ENCODE measurements at places on chromosomes 3 and 15.

DNA sequence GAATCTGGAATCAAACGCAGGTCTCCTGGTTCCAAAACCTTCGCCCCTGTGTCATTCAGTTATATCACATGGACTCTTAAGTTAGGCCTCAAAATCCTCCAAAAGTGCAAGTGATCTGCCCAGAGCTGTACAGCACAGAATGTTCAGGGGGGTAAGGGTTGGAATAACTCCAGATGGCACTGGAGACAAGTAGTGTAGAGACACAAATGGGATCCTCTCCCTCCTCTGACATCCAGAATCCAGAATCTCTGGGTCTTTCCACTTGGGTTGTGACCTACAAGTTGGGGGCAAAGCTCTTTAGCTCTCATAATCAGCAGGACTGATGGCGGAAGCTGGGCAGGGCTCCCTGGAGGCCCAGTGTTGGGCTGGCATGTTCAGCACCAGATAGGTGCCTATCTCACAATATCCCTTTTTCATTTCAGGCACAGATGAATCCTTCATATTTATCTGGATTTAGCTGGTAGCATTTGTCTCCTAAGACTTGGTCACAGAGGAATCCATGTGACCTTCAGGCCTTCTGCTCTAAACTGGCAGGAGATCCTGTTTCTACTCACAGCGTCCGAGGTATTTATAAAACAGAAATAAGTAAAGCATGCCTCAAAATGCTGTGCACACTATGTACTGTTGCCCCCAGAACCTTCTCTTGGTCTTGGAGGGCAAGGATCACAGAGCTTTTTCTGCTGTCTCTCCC is 15.4 kb downstream of the ABHD2 start:
- DNase-seq = no peak

GRCh38 chr15:101232677-101233076 is 19.2 kb downstream of the CHSY1 start:
- DNase-seq = no peak

GRCh38 chr3:97991293-97991682 is 19.1 kb upstream of the RIOX2 start:
- DNase-seq = no peak

GRCh38 chr3:48991851-48992545 is 2.0 kb downstream of the P4HTM start:
- DNase-seq = peak; percentile 29

- DNase-seq = no peak
Measured at GRCh38 chr3:66348704-66349103, 127.9 kb downstream of the SLC25A26 start.

GRCh38 chr15:99954361-99955180 is 221.3 kb upstream of the LYSMD4 start:
- DNase-seq = no peak

GRCh38 chr3:49170744-49171118 is 667 bp upstream of the KLHDC8B start:
- DNase-seq = no peak

GRCh38 chr15:54707805-54708752 is 488.7 kb downstream of the RSL24D1 start:
- DNase-seq = no peak

GRCh38 chr3:71973274-71974030 is 188.5 kb upstream of the PROK2 start:
- DNase-seq = no peak

- peak; percentile 42 for DNase-seq
Measured at GRCh38 chr15:63165166-63165859, 8.0 kb upstream of the RPS27L start.

- DNase-seq = no peak
Measured at GRCh38 chr3:122013448-122013925, 8.6 kb downstream of the ILDR1 start.

DNA sequence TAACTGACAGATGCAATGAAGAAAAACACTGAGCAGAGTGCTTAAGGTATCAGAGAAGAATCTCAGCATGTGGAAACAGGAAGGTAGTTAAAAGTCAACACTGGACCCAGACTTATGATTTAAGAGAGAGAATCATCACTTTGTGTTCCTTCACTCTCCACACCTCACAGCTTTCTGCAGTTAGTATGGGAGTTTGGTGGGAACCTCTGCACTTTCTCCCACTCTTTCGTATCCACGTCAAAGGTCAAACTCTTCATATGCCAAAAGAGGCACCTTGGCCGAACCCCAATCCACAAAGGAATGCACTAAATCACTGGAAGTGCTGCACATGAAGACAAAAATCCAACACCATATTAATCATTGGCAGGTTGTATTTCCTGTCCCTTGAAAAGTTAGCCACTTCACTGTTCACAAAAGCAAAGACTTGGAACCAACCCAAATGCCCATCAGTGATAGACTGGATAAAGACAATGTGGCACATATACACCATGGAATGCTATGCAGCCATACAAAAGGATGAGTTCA is 361.2 kb downstream of the MAGI1 start:
- DNase-seq = no peak

- DNase-seq = no peak
Measured at GRCh38 chr3:58622892-58623291, 43.7 kb downstream of the FAM3D start.

GRCh38 chr3:159200176-159200575 is 398.3 kb downstream of the MFSD1 start:
- peak; percentile 96 for DNase-seq

- DNase-seq = no peak
Measured at GRCh38 chr3:37223141-37223558, 48.8 kb upstream of the LRRFIP2 start.

DNA sequence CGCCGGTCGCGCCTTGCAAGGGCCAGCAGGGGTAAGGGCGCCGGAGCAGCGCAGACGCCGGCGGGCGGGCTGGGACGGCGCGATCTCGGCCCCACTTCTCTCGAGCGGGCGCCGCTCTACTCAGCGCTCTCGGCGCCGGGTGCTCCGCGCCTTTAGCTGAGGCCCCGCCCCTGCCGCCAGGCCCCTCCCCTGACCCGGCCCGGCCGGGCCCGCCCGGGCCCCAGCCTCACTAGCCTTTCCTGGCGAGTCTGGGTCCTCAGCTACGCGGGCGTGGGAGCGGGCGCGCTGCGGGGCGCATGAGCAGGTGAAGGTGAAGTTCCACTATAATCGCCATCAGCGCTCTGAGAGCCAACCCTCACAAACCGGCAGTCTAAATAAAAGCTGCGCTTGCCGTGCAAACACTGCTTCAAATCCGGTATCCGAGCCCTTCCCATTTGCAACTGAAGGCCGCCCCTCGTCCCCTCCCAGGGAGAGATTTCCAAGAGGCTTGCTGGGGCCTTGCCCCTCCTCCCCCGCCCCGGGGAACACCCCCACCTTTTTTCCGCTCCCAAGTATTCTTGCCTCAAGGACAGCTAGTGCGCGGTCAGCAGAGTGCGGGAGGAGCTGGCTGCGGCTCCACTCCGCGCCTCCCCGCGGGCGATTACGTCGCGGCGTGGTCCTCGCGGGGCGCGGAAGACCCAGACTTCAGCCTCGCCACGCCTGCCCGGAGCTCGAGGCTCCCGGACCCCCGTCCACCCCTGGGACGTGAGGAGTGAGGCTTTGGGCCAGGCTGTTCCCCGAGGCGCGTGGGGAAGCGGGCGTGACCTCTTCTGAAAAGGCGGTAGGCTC is at the start of gene RPP25:
TSS of gene RPP25 (minus strand) at position 125 of the 828 bp plus-strand sequence. CDS start 189 bp downstream, outside the sequence.
- peak; percentile 80 for DNase-seq

DNA sequence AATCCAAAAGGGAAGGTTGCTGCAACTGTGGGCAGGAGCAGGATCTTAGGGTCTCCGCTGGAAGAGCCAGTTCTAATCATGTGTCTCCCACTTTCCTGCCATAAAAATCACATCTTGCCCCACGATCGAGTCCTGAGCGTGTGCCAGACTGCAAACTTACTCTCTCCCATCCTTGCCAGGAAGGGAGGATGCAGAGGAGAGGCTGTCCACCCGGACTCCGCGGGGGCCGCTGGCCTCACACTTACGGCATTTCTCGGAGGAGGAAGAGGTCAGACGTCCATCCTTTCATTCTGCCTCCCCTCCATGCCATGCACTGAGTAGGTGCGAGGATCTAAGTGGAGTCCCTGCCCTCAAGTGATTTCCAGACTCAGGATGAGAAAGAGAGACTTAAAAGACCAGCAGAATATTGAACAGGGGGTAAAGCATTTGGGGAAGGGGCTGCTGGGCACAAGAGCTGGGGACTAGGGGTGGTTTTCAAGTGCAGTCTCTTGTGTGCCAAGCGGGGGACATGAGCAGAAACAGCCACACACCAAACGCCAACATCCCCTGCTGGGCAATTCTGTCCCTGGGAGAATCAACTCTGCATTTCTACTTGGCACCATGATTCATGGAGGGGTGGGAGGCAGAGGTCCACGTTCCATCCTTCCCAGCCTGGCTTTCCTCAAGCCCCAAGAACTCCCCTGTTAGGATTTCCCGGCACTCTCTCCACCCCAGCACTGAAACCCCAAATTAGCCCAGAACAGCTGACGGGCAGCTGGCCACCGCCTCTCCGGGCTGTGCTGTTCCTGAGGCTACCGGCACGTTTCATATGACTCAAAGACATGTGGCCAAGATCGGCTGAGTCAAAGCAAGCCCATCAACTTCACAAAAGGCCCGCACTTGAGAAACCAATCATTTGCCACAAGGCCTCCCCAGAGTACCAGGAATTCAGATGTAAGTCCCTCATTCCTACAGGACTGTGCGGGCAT is 11.6 kb downstream of the OXTR start:
- peak; percentile 9 for DNase-seq

GRCh38 chr3:149280671-149281349 is 52.6 kb downstream of the TM4SF18 start:
- no peak for DNase-seq

GRCh38 chr3:129701161-129701560 is 94.7 kb upstream of the PLXND1 start:
- no peak for DNase-seq

GRCh38 chr3:117903226-117903625 is 1131.4 kb downstream of the IGSF11 start:
- peak; percentile 2 for DNase-seq

GRCh38 chr3:159191447-159191846 is 389.6 kb downstream of the MFSD1 start:
- peak; percentile 98 for DNase-seq

DNA sequence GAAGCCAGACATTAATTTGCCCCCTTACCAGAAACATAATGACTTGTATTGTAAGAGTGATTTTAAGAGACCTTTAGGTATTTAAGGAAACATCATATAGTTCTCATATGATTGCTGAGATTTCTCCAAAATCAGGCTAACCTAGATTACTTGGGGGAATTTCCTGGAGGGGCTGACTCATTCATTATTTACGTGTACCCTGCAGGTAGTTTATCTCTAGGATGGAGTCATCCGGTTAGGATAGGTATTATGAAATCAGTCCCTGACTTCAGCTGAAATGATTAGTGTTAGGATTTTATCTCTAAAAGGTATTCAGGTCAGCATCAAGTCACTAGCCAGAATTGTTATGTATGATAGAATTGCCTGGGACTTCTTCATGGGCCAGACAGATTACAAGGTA is 97.5 kb downstream of the TCF12 start:
- peak; percentile 83 for DNase-seq

- DNase-seq = no peak
Measured at GRCh38 chr3:10998542-10998941, 6.0 kb downstream of the SLC6A1 start.

- DNase-seq = peak; percentile 64
Measured at GRCh38 chr3:57518276-57518915, 25.7 kb downstream of the DNAH12 start.

- peak; percentile 66 for DNase-seq
Measured at GRCh38 chr3:168025076-168025475, 70.6 kb downstream of the GOLIM4 start.

GRCh38 chr3:189137416-189137815 is 34.4 kb upstream of the TPRG1 start:
- DNase-seq = no peak

DNA sequence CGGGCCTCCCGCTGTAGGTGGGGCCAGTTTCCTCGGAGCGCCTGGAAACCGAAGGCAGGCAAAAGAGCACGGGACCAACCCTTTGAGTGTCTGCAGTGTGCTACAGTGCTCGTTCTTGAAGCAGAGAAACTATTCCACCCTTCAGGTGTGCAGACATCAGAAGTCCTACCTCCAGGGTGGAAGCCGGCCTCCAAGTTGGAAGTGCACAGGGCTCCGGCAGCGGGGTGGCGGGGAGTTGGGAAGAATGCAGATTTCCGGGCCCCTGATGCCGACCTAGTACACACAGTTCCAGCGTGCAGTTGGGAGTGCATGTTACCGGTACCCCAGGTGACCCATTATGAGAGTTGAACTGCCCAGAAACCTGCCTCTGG is 3.0 kb downstream of the KLF13 start:
- no peak for DNase-seq

- DNase-seq = peak; percentile 41
Measured at GRCh38 chr3:126081618-126082361, 2.1 kb downstream of the SLC41A3 start.

DNA sequence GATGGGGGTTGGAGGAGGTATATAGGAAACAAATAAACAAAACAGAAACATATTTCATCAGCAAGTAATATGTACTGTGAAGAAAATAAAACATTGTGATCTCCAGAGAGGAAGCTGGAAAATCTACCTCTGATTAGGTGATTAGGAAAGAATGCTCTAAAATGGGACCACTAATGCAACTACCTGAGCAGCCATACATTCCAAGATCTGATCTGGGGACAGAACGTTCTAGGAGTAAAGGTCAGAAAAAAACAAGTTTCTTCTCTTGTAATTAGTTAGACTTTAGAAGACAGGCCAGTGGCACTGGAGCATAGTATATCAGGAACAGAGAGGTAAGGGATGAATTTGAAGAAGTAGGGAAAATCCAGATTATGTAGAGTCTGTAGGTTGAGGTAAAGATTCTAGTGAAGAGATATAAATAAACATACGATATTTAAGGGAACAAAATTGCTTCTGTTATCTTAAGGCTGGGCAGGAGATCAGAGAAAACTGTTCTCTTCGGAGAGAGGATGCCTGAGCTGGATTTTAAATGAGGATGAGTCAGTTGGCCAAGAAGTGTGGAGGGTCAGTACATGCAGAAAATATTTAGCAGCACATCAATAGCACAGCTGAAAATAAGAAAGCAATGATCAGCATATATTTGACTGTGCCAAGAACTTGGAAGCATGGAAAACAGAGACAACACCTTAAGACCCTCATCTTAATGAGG is 429.5 kb downstream of the NLGN1 start:
- DNase-seq = no peak

- no peak for DNase-seq
Measured at GRCh38 chr15:43193710-43194109, 8.5 kb downstream of the CCNDBP1 start.

DNA sequence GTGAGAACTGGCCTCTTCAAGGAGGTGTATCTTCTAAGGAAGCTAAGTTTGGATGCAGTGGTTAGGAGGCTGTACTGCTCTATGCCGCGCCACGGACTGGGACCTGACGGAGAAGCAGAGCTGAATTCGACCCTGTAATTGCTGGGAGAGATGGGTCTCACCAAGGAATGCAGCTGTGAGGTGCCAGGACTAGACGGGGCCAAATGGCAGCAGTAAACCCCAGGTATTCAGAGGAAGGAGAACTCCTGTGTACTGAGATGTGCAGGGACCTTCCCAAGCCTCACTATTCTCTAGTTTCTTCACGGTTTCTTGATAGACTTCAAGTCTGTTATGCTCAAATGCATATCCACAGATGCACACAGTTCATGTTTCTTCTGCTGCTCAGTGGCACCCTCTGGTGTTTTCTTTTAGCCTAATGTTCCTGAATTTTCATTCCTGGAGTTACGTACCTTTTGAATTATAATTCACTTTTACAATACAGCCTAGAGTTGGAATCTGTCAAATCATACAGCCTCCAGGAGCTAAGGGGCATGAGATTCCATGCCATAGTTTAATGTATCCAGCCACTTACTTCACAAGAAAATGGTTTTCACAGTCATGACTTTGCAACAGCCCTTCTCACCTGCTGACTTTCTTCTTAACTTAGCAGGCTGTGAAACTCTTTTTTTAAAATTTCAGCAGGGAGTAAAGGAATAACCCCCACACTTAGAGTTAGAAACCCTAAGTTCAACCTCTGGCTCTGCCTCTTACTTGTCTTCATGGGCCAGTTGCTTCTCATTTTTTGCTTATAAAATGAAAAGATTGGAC is 61.8 kb downstream of the GLDN start:
- peak; percentile 44 for DNase-seq
